Calu3 (cell line): ENCODE measurements at places on chromosomes 1 and 21. TPM values are rescaled to one million over a fixed set of nuclear protein-coding genes. Genes with fewer than 3 reads are reported as not detected.

GRCh38 chr1:6386371-6386949 lies 7.1 kb downstream of the ACOT7 start:
- no peak for DNase-seq

DNA sequence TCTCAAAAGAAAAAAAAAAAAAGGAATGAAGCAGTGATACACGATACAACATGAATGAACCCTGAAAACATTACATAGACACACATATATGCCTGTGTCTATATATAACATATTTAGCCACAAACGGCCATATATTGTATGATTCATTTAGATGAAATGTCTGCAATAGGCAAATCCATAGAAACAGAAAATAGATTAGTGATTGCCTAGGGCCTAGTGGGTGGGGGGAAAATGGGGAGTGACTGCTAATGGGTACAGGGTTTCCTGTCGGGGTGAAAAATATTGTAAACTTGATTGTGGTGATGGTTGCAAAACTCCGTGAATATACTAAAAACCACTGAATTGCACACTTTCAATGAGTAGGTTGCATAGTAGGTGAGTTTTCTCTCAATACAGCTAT lies 6.0 kb upstream of the H6PD start:
- no peak for DNase-seq

GRCh38 chr1:26358411-26359384 lies 4.8 kb upstream of the CRYBG2 start:
- peak; percentile 82 for DNase-seq

- no peak for DNase-seq
These were observed 5.2 kb downstream of the IL6R start for GRCh38 chr1:154410185-154410827.

The DNALI1 gene
- 4.8 and 5.2 TPM in 2 replicates for total RNA-seq

The BATF3 gene
- total RNA-seq: 0.71 and 0.90 TPM in 2 replicates
